ENCODE measurements at places on chromosomes 6 and 20. TPM values are rescaled to one million over a fixed set of nuclear protein-coding genes. Genes with fewer than 3 reads are reported as not detected.

DNA sequence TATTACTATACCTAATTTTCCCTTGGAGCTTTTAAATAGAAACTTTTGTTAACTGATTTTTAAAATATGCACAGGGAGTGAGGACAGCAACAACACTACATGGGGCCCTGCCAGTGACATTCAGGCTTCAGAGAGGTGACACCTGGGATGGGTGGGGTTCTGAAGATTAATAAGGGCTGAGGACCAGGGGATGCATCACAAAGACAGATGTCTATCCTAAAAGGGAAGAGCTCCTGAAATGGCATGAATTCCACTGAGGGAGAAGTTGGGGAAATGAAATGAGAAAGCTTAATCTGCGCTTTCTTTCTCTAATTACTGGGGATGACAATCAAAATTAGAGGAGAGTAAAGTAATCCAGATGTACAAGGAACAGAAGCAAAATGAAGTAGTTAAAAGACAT lies 162.8 kb downstream of the BTBD9 start:
- no peak for DNase-seq
- H3K36me3 ChIP-seq, result no peaks in the 10 kb centered on the region
- H3K4me1 ChIP-seq, result no peaks in the 10 kb centered on the region
- no peak overlapping the region for H3K4me3 ChIP-seq
- no peak overlapping the region for H3K27ac ChIP-seq

GRCh38 chr6:109531446-109531845 lies 48.4 kb upstream of the ZBTB24 start:
- H3K4me3 ChIP-seq, result no peak overlapping the region
- H3K27ac ChIP-seq, result no peak overlapping the region
- no peak for DNase-seq
- peaks cover 7% of the 10 kb centered on the region for H3K27me3 ChIP-seq
- H3K36me3 ChIP-seq, result no peaks in the 10 kb centered on the region

DNA sequence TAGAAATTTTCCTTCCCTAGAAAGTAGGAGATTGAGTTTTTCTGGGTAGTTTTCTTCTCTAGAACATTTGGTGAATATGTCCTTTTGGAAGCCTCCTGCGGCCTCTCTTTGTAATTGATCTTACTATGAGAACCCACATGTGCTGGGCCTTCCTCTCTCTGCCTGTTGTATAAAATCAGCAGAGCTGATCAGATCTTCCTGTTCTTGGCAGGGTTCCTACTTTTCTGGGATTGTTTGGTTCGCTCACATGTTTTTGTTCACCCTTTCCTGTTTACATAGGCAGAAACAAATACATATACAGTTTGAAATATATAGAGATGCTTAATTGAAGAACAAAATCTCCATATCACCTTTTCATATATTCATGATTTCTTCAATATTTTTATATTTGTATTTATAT lies 57.8 kb downstream of the IL22RA2 start:
- no peaks in the 10 kb centered on the region for H3K4me1 ChIP-seq
- H3K36me3 ChIP-seq, result no peaks in the 10 kb centered on the region
- H3K27me3 ChIP-seq, result no peaks in the 10 kb centered on the region
- no peak overlapping the region for H3K4me3 ChIP-seq
- no peak overlapping the region for H3K27ac ChIP-seq

OOEP gene
- total RNA-seq, result not detected

FOXA2 gene
- total RNA-seq, result not detected

PAX1 gene
- total RNA-seq, result not detected

PKHD1 gene
- not detected for total RNA-seq

GRCh38 chr6:83292900-83293843 lies 100.0 kb downstream of the RWDD2A start:
- no peaks in the 10 kb centered on the region for H3K4me1 ChIP-seq
- no peak for DNase-seq
- H3K4me3 ChIP-seq, result no peak overlapping the region

CNR1 gene
- not detected for total RNA-seq

DNA sequence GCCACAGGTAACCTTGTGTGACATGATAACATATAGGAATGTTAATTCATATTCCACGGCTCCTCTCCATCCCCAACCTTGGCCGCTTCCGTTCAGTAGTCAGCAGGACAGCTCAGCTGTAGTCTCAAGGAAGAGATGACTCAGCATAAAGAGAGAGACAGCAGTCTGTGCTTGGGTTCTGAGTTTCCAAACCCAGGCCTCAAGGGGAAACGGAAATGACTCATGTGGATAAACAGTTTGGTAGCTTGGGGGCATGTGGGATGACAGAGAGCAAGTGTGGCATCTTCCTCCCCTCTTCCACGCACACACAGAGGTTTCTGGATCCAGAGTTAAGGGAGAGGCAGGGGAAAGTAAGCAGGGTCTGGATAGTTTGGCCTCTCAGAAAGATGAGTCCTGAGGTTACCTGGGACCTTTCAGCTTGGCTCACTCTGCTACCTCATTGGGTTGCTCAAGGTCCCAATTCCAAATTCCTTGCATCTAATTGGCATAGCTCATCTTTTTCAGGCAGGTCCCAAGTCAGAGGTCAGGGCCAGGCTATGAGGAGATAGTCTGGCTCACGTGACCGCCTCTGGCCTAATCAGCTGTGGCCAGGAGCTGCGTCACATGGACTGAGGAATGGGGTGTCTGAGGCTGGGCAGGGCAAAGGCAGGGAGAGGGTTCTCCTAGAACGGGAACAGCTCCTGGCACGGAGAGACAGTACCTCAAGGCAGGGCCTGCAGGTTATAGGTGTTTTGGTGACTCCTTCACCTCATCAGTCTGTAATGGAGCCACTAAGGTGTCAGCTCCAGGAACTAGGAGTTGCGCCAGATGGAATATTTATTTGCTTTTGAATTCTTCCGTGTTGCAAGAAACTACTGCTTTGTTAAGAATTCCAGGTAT lies 36.5 kb upstream of the MLN start:
- H3K27ac ChIP-seq, result peak overlapping the region; percentile 94
- DNase-seq, result peak; percentile 98

LPA gene
- total RNA-seq, result not detected

GRCh38 chr20:36307412-36308325 lies 1.5 kb downstream of the DLGAP4 start:
- H3K27ac ChIP-seq, result no peak overlapping the region
- H3K4me1 ChIP-seq, result no peaks in the 10 kb centered on the region
- H3K36me3 ChIP-seq, result no peaks in the 10 kb centered on the region
- peaks cover 91% of the 10 kb centered on the region for H3K27me3 ChIP-seq
- no peak overlapping the region for H3K4me3 ChIP-seq
- no peak for DNase-seq

GRCh38 chr6:21159465-21159864 lies 434.1 kb upstream of the SOX4 start:
- no peak overlapping the region for H3K4me3 ChIP-seq
- no peak overlapping the region for H3K27ac ChIP-seq
- no peaks in the 10 kb centered on the region for H3K36me3 ChIP-seq
- no peaks in the 10 kb centered on the region for H3K27me3 ChIP-seq

TREM2 gene
- not detected for total RNA-seq

DNA sequence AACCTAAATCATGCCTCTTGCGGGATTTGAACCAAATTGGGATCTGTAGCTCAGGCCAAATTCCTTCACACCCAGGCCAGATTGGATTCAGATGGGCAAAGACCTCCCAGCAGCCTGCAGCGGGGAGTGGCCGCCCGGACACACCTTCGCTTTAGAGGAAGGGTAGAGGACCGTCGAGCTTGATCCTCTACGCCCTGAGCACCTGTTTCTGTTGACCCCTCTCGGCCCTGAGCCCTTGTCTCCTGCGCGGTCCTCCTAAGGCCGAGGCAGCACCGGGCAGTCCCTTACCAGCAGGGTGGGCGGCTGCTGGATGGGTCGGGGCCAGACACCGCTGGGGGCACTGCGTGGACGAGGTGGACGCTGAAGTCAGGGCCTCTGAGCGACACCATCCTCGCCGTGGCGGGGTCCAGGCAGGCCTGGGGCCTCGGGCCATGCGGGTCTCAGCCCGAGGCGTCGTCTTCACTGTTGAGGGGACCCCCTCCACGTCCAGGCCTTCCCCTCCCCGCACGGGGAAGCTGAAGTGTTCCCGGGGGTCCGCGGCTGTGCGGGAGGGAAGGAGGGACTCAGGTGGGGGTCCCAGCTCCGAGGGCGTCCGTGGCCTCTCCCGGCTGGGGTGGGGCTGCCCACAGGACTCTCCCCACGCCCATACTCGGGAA lies 114.8 kb downstream of the SMOC2 start:
- no peak overlapping the region for H3K27ac ChIP-seq
- no peaks in the 10 kb centered on the region for H3K4me1 ChIP-seq
- H3K4me3 ChIP-seq, result no peak overlapping the region
- no peaks in the 10 kb centered on the region for H3K36me3 ChIP-seq

- H3K27ac ChIP-seq, result no peak overlapping the region
- DNase-seq, result no peak
- no peaks in the 10 kb centered on the region for H3K27me3 ChIP-seq
- no peaks in the 10 kb centered on the region for H3K36me3 ChIP-seq
- H3K4me3 ChIP-seq, result no peak overlapping the region
Observed at GRCh38 chr6:126352514-126352913, 12.6 kb downstream of the CENPW start.

MYB gene
- total RNA-seq, result 0.90 TPM

ELOVL2 gene
- total RNA-seq, result 10.6 TPM

GRCh38 chr20:8971669-8972316 lies 97.1 kb upstream of the PLCB4 start:
- no peaks in the 10 kb centered on the region for H3K36me3 ChIP-seq
- no peaks in the 10 kb centered on the region for H3K4me1 ChIP-seq
- H3K27me3 ChIP-seq, result no peaks in the 10 kb centered on the region
- DNase-seq, result no peak

- H3K4me1 ChIP-seq, result peaks cover 18% of the 10 kb centered on the region
- H3K27ac ChIP-seq, result no peak overlapping the region
- no peak overlapping the region for H3K4me3 ChIP-seq
- no peaks in the 10 kb centered on the region for H3K36me3 ChIP-seq
Observed at GRCh38 chr20:49680484-49680883, 33.2 kb downstream of the B4GALT5 start.

MLN gene
- not detected for total RNA-seq

DNA sequence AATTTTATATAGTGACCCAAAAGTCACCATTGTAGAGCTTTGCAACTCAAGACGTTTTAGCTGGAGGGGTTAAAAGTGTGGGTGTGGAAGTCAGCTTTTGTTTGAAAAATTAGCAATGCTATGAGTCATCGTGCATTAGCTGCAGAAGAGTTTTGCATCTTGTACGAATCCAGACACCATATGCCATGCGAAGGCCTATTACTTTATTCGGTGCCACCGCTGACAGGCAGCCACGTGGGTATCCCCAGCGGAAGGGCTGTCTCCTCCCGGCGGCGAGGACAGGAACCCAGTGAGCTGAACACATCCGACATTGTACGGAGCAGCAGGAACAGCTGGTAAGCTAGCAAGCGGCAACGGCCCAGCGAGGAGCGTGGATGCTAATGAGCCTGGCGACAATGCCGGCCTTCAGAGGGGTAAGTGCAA lies 84.4 kb downstream of the INSM1 start:
- H3K27ac ChIP-seq, result no peak overlapping the region
- H3K27me3 ChIP-seq, result no peaks in the 10 kb centered on the region
- H3K36me3 ChIP-seq, result no peaks in the 10 kb centered on the region
- peak; percentile 78 for DNase-seq
- H3K4me1 ChIP-seq, result peaks cover 3% of the 10 kb centered on the region

CYB5R4 gene
- total RNA-seq, result 4.7 TPM

NOX3 gene
- total RNA-seq, result not detected

HLA-DRA gene
- total RNA-seq, result not detected

DNA sequence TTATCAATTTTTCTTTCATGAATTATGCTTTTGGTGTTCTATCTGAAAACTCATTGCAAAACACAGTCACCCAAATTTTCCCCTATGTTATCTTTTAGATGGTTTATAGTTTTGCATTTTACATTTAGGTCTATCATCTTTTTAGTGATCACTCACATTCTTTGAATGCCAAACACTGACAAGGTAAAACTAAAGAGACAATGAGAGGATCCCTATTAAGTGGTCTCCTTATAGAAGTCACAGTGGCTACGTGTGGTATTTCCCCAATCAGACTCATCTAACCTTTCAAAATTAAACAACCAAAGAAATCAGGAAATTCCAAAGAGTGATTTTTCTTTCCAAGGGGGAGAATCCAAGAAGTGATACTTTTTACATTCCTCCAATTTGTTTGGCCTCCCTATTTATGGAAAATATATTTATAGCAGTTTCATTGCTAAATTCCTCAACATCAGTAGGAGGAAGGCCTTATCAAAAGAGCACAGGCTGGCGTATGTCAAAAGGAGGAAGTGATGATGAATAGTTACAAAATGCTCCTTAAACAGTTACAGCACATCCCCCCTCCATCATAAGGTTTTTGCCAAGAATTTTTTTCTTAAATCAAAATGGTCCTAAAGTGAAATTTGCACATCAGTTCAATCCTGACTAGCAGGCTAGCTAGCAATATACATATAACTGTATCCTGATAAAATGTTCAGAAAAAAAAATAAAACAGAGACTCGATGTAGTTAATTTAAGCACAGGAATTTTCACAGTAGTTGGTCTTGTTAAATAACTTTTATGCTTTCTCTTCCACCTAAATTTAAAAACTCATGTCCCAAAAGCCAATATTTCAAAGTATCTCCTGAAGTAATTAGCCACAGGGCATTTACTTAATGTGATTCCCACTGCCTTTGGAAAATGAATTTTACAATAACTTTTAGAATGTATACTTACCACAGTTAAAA lies 76.2 kb upstream of the IPCEF1 start:
- no peak overlapping the region for H3K4me3 ChIP-seq
- no peaks in the 10 kb centered on the region for H3K27me3 ChIP-seq
- no peak overlapping the region for H3K27ac ChIP-seq
- no peak for DNase-seq
- H3K36me3 ChIP-seq, result peaks cover 13% of the 10 kb centered on the region
- peaks cover 6% of the 10 kb centered on the region for H3K4me1 ChIP-seq

- H3K27ac ChIP-seq, result no peak overlapping the region
- H3K36me3 ChIP-seq, result no peaks in the 10 kb centered on the region
- no peak for DNase-seq
- H3K27me3 ChIP-seq, result no peaks in the 10 kb centered on the region
- H3K4me3 ChIP-seq, result no peak overlapping the region
Observed at GRCh38 chr6:81293896-81294295, 458.6 kb downstream of the TENT5A start.

DNA sequence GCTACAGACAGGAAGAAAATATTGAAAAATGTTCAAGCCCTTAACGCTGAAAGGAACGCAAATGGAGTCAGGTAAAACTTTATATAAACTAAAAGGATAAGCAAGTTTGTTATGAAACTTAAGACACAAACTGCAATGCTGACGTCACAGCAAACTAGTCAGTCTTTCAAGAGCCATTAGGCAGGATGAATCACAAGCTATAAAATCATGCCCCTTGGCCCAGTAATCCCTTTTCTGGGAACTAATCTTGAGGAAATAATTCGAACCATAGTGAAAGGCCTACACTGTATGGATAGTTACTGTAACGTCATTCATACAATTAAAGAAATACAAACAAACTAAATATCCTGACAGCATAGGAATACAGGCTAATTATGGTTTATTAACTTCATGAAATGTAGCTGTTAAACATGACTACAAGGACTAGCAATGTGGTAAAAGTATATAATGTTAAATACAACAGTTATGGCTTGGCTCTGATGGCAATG lies 42.7 kb upstream of the HINT3 start:
- no peak overlapping the region for H3K4me3 ChIP-seq
- peaks cover 7% of the 10 kb centered on the region for H3K36me3 ChIP-seq
- no peaks in the 10 kb centered on the region for H3K27me3 ChIP-seq
- peak; percentile 100 for DNase-seq
- peaks cover 5% of the 10 kb centered on the region for H3K4me1 ChIP-seq
- peak overlapping the region; percentile 48 for H3K27ac ChIP-seq

- DNase-seq, result no peak
- H3K4me1 ChIP-seq, result peaks cover 3% of the 10 kb centered on the region
- H3K27me3 ChIP-seq, result peaks cover 37% of the 10 kb centered on the region
Observed at GRCh38 chr20:58215116-58215515, 13.3 kb downstream of the ANKRD60 start.

TMC2 gene
- total RNA-seq, result not detected

GRCh38 chr6:70601014-70601413 lies 34.3 kb downstream of the SDHAF4 start:
- no peaks in the 10 kb centered on the region for H3K36me3 ChIP-seq
- H3K4me1 ChIP-seq, result no peaks in the 10 kb centered on the region
- no peak overlapping the region for H3K27ac ChIP-seq
- no peak overlapping the region for H3K4me3 ChIP-seq
- H3K27me3 ChIP-seq, result no peaks in the 10 kb centered on the region
